ENCODE measurements at places on chromosomes 1 and 21.

DNA sequence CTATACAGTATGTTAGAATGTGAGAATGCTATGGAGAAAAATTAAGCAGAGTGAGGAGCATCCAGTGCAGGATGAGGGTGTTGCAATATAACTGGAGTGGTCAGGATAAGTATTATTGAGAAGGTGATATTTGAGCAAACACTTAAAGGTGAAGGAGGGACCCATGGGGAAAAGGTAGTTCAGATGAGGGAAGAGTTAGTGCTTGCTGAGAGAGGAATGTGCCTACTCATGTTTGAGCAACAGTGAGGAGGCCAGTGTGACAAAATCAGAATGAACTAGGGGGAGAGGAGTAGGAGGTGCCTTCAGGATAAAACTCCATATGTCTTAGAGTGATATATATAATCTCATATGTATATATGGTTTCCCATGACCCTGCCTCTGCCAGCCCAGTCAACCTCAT, 6.2 kb upstream of the TRIM45 start:
- DNase-seq: no peak

DNA sequence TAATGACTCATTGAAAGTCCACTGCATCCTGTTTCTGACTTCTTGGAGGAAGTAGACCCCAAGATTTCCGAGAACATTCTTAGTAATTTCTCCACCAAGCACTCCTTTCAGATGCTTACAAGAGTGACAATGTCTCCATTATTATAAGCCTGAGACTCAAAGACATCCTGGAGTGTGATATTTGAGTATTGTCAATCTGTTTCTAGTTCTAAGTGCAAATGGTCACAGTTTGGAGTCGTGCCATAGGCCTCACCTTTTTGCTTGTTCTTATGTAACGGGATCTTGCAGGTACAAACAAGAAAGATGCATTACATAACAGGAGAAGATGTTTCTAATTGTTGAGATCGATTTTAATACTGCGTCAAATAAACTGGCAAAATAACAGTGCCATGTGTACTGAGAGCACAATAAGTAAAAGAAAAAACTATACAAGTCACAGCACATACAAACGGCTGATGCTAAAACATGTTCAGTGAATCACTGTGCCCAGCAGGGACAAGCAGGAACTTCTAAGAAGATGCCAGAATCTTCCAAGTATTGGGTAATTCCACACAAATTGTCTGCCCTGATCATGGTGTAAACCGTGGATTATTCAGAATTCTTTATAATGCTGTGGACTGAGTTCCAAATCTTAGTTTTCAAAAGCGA, 54.1 kb downstream of the CD2 start:
- DNase-seq: no peak

DNA sequence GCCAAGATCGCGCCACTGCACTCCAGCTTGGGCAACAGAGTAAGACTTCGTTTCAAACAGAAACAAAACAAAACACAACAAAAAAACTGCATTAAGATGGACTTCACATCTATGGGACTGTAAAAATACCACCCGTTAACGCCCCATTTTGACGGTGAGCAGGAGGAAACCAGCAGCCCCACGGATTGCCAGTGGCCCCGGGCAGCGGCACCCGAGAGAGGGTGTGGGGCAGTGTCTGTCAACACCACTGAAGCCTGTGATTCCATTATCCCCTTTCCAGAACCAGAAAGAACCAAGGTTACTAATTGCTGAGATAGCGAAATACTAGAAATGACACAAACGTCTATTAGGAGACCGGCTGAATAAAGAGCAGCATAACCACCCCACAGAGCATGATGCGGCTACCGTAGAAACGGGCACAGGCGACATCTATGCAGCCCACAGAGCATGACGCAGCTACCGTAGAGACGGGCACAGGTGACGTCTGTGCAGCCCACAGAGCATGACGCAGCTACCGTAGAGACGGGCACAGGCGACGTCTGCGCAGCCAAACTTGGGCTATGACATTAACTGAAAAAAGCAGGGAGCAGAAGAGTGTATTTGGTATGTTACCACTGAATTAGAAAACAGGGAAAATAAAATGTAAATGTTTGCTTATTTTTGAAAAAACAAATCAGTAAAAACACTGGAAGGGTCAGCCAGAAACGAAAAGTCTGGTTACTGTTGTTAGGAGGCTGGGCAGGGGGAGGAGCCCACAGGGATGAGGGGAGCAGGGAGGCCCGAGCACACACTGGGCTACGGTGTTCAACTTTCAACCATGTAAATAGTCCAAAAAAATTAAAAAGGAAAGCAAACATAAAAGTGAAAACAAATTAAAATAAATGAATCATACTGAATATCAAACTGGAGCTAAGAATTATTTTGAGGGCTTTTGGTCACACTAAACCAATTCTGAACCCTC, 96.5 kb downstream of the NPHP4 start:
- no peak for DNase-seq

DNA sequence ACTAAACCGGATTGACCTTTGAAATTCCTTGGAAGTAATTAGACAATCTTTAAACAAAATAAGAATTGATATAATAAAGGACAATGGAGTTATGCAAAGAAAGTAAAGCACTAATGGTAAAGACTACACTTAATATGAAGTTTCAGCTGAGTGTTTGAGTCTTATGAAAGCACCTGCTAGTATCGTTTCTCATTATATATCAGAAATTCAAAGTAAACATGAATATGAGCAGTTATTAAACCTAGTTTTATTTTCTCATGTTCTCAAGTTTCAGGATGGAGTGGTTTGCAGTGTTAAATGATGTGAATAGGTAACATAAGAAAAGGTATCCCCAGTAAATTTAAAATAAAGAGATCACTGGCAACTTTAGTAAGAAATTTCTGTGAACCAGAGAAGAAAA, 188.6 kb downstream of the ZP4 start:
- DNase-seq: no peak

DNA sequence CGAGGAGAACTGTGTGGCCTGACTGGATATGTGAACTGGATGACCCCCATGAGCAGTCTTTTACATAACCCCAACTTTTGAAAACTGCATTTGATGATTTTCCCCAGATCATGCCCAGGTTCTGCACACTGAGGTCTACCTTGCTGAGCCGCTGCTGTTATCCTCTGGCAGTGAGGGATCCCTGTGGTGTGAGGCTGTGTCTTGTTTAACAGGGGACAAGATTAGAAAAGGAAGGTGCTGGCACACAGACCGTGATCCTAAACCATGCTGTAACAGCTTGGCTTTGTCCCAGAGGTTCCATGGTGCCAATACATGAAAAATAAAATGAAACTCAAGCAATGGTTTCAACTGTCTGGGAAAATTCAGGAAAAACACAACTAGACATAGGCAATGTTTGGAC, 134.2 kb downstream of the ZZZ3 start:
- DNase-seq: no peak

GRCh38 chr1:44417351-44418021, 12.4 kb downstream of the RNF220 start:
- DNase-seq: no peak

GRCh38 chr1:31511848-31512615, 64.3 kb upstream of the TINAGL1 start:
- DNase-seq: no peak

- DNase-seq: no peak
Measured at GRCh38 chr1:48049823-48050535, 52.8 kb upstream of the TRABD2B start.

GRCh38 chr1:245060684-245061374, 94.0 kb upstream of the KIF26B start:
- no peak for DNase-seq

DNA sequence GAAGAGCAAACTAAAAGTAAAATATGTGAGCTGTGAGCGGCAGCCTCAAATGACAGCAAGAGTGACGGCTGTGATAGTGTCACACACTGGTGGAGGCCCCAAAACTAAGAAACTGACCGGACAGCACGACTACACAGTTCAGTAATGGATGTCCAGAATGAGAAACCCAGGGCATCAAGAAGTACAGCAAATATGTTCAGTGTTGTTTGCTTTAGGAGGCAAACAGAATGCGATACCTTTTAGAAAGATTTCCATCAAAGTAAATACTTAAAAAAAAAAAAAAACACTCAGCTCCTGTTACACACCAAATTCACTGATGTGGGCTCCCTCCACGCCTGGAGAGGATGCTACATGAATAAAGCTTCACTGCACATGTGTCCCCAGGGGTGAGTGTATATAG, 1.1 kb upstream of the PKP1 start:
- DNase-seq: no peak

- no peak for DNase-seq
Measured at GRCh38 chr21:32818411-32818810, 46.9 kb upstream of the PAXBP1 start.

GRCh38 chr1:186819563-186819962, 9.2 kb upstream of the PLA2G4A start:
- no peak for DNase-seq

DNA sequence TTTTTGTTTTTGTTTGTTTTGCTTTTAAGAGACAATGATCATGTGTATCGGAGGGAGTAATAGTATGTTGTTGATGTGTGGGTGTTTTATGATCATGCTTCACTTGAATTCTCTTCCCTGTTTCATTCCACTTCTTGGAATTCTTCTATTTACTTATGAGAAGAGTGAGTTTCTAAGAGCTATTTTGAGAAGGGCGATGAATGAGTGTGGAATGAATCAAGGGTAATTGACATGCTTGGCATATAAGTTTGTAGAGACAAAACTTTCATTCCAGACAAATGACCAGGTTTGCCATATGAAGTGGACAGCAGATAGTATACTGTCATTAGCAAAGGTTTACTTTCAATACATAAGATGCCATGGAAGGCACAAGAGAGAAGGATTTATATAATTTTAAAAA, 42.3 kb upstream of the PDC start:
- DNase-seq: no peak
